Stromal cell of bone marrow (primary cell): ENCODE measurements at places on chromosomes 3 and 15.

- DNase-seq: no peak
These were observed 431.4 kb downstream of the DIPK2A start for GRCh38 chr3:144403040-144403457.

GRCh38 chr3:161731968-161732367, 235.4 kb downstream of the OTOL1 start:
- DNase-seq: no peak

GRCh38 chr3:179113903-179114302, 34.3 kb upstream of the PIK3CA start:
- DNase-seq: peak; percentile 17

DNA sequence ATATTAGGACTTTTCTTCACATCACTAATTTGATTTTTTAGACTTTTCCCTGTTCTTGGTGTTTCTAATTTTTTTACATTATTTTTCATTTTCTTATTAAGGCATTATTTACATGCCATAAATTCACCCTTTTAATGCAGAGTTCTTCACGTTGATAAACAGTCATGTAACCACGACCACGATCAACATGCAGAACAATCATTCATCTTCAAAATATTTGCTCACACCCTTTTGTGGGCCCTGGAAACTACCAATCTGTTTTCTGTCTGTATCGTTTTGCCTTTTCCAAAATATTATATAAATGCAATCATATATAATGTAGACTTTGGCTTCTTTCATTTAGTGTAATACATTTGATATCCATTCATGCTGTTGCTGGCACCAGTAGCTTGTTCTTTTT, 48.7 kb downstream of the ARRDC4 start:
- DNase-seq: no peak

DNA sequence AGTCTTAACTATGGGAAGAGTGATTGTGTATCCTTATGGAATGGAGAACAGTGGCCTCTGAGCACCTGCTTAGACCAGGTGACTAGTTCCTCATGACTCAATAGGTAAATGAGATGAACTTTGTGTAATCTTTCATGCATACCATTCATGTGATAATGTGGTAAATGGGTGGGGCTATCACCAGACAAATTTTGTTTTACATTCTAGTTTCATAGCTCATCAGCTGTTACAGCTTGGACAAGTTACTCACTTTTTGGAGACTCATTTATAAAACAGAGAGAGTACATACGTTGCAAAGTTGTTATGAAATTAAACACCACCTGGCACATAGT, 103.7 kb upstream of the TGFBR2 start:
- DNase-seq: no peak

GRCh38 chr3:52191663-52192062, 6.3 kb upstream of the ALAS1 start:
- no peak for DNase-seq

- no peak for DNase-seq
These were observed 98.3 kb downstream of the TOP2B start for GRCh38 chr3:25566358-25566920.

- no peak for DNase-seq
These were observed 16.2 kb downstream of the NISCH start for GRCh38 chr3:52471371-52472238.

DNA sequence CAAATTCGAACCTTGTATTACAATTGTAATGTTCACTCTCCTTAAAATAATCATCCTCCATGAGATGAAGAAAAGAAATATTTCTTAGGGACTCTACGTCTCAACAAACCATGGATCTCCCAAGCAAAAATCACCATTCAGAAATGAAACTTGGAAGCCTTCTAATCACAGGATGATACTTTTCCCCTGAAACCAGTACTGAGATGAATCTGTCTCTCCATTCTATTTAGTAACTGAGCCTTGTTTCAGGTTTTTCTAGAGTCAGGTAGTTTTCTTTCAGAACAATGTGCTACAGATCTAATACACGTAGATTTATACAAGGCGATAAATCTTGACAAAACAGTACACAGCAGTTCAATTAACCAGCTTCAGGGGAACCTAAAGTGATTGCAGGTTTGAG, 660.1 kb upstream of the CBLB start:
- DNase-seq: no peak

DNA sequence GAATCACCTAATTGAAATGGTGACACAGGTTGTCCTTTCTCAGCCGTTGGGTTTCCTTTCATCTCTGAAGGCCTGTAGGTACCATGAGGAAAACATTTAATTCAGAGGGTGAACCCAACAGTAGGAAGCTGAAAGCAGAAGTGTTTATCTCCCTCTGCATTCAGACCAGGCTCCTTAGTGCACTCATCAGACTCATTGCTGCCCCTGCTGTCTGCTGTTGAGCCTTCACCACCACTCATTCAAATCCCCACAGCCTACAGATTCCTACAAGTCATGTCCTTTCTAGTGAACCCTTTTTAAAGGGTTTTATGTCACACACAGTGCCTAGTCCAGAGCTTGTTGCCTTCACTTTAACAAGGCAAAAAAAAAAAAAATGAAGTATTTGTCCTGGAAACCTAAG, 13.4 kb downstream of the WDR48 start:
- DNase-seq: peak; percentile 22

DNA sequence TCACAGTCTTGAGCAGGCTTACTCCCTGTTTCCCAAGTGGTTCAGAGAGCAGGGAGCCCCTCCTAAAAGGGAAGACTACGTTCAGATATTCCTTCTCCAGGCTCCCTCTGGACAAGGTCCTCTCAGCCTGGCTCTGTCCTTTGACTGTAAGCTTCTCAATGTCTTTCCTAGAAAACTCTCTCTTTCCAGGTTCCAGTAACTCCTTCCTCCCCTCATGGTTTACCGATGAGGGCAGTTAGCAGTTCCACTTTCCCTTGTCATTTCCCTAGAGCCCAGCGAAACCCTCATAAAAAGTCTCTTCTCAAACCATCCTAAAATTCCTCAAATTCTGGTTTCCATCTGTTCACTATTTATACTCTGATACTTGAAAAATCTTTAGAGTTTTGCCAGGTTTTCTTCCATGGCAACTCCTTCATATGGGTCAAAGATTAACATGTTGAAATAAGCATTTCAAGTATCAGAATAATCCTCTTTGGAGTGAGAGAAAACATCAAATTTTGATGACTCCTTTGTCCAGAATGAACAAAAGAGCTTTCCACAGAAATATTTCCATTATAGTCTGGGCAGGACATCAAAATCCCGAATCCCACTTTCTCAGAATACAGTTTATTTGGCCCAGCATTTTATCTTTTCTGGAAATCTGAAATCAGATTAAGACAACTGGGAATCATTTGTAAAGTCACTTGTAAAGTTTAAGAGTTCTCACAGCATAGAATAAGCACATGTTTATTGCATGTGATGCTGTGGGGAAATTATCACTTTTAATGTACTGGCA, 599.4 kb downstream of the UNC13C start:
- no peak for DNase-seq

DNA sequence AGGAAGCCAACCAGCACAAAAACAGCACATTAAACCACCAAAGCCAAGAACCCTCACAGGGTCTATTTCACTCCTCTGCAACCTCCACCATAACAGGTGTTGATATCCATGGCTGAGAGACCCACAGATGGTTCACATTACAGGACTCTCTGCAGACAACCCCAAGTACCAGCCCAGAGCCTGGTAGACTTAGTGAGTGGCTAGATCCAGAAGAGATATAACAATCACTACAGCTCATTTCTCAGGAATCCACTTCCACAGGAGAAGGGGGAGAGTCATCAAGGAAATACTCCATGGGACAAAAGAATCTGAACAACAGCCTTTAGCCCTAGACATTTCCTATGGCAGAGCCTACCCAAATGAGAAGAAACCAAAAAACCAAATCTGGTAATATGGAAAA, 168.1 kb upstream of the CD96 start:
- DNase-seq: no peak

GRCh38 chr15:63335543-63336240, 46.0 kb downstream of the CA12 start:
- DNase-seq: no peak

- DNase-seq: no peak
These were observed 9.3 kb downstream of the LOXL1 start for GRCh38 chr15:73935547-73935946.

- DNase-seq: no peak
These were observed 34.3 kb downstream of the PLXNA1 start for GRCh38 chr3:127017229-127017628.

DNA sequence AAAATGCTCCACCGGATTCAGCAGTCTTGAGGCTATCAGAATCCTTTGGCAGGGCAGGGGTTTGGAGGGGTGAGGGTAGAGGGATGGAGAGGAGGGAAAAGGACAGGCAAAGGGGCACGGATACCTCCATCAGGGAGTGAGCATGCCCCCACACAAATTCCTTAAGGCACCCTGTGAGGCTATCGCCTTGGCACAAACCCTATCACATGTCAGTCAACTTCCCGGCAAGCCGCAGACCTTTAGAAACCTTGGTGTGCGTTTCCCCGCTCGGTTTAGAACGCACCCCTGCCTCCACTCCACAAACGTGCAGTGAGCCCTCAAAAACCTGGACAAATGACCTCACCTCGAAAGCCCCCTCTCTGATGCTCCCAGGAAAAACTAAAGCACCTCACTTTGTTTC, 422 bp upstream of the SETMAR start:
- no peak for DNase-seq

DNA sequence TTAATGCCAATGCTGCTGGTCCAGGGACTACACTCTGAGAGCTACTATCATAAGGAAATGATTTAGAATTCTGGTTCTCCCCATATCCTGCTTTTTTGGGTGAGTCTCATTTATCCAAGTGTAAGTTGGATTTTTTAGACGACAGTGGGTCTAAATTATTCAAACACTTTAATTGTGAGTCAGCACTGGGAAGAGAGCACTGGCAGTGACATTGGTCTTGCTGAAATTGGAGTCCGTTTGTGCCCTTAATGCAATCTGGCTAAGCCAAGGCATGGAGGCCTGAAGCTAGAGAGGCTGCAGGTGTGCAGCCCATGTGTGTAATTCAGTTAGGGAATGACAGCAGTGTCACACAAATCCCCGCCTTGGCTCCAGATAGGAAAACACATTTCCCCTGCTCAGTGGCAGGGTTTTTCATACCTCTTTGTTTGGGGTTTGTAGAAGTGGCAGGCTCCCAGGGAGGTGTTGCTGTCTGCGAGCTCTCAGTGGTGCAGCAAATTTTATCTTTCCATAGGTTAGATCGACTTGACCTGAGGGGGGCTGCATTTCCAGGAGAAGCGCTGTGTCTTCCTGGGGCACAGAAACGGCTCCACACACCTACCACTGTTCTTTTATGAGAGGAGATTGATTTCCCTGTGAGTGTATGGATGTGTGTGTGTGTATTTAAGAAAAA, 197.7 kb downstream of the CD47 start:
- DNase-seq: no peak

DNA sequence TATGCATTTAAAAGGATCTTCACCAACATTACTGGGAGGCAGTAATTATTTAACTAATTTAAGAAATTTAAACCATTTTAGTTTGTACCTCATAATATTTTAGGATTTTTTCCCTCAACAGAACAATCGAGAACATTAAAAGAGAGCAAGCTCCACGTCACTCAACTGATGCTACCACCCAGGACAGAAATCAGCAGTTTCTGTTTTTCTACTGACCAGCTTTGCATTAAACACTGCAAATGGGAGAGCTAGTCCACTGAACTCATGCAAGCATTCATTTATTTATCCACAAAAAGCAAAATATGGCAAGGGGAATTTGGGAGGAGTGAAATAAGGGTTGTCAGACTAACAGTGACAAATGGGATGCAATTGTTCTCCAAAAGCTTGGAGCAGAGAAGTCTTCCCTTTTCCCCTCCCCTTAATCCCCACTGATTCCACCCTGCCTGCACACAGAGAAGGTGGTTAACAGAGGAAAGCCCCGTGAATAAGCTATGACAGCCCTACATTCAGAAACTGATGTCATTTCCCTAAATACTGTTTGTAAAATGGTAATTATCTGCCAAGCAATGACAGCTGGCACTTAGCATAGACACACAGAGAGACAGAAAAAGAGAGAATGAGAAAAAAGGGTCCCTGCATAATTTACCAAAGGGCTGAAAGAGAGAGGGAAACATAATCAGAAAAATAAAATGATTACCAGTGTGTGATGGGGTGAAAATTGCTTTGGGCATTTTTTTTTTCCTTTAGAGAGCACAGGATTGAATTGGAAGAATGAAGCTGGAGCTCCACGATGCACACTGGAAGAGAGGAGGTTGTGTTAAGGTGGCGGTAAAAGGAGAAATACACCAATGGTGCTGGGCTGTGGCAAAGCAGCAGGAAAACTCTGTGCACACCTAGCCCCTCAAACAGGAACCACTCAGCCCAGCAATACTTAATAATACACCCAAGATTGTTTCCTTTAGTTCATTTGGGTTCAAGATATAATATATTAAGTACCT, 777.4 kb downstream of the TUSC7 start:
- no peak for DNase-seq

DNA sequence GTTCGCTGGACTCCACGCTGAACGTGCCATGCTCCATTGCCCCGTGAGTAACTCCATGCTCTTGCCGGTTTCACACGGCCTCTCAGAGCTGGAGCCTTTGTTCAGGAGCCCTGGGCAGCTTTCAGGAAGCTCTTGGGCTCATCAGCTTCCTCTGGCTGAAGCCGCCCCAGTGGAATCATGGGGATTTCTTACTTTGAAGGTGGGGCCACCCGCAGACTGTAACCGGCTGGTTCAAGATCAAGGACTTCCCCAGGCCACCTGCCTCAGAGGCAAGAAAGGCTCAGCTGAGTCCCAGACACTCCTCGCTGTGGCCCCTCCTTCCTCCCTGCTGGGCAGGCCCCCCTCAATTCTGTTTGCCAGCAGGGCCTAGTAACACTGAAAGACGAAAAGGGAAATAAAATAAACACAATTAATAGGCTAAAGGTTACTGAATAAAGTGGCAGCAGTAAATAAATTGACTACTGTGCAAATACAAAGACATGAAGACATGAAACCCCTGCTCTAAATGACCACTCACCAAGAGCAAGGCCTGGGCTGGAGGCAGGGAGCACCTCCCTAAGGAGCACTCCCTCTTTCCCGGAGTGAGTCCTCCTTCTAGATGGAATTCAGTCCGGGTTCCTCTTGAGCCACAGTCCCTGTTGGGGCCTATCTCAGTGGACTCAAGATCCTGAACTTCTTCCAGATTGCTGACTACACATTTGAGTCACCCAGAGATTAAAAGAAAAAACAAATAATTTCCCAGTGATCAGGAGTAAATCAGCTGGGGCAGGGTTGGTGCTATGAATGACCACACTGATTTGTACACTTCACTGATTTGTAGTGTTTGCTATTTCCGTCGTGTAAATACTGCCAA, 51.0 kb downstream of the ZDHHC19 start:
- DNase-seq: peak; percentile 77

- no peak for DNase-seq
These were observed 74.9 kb downstream of the DAPK2 start for GRCh38 chr15:63971427-63971805.

GRCh38 chr3:123084192-123084591, 17.4 kb downstream of the PDIA5 start:
- DNase-seq: no peak

- no peak for DNase-seq
These were observed 1.0 kb downstream of the SPTBN5 start for GRCh38 chr15:41892621-41893421.

- peak; percentile 9 for DNase-seq
These were observed 90.0 kb downstream of the APBA2 start for GRCh38 chr15:28975766-28976179.

GRCh38 chr15:64267331-64267973, 88.5 kb downstream of the CSNK1G1 start:
- DNase-seq: no peak

- no peak for DNase-seq
These were observed 52.2 kb upstream of the HES1 start for GRCh38 chr3:194083637-194084224.
